ENCODE measurements at places on chromosomes 12 and 14. TPM values are rescaled to one million over a fixed set of nuclear protein-coding genes. Genes with fewer than 3 reads are reported as not detected.

The COX8C gene
- total RNA-seq = 0.73 TPM

The ACVRL1 gene
- not detected for total RNA-seq

The RTL1 gene
- total RNA-seq = 8.8 TPM

The DHRS4 gene
- 22.0 TPM for total RNA-seq

GRCh38 chr12:98893126-98893674, 248.1 kb downstream of the APAF1 start:
- DNase-seq = no peak

DNA sequence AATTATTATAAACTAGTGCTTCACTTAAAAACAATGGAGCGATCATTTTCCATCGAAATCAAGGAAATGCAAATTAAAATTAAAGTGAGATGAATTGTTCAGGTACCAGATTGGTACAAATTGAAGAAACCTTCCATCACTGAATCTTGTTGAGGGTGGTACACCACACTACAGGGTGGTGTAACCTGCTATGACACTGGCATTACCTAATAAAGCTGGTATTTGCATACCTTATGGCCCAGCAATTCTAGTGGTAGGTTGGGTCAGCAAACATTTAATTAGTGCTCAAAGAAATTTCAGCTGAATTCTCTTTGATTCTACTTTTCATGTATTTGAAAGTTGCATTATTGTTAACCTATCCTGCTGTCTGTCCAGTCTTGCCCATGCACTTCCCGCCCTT, 9.2 kb downstream of the TIGAR start:
- DNase-seq = no peak

- DNase-seq = no peak
Observed at GRCh38 chr12:91289906-91290305, 107.3 kb upstream of the DCN start.

GRCh38 chr12:32901553-32901952, 5.0 kb upstream of the PKP2 start:
- no peak for DNase-seq
